ENCODE measurements at places on chromosomes 5 and 9. TPM values are rescaled to one million over a fixed set of nuclear protein-coding genes. Genes with fewer than 3 reads are reported as not detected.

RAB3C gene
- total RNA-seq, result not detected

ATP10B gene
- 0.06 TPM for total RNA-seq

GABRA1 gene
- not detected for total RNA-seq

ANKRD34B gene
- total RNA-seq, result 1.2 TPM

APBA1 gene
- 0.29 TPM for total RNA-seq

TEK gene
- not detected for total RNA-seq

PCDHGC3 gene
- 9.8 TPM for total RNA-seq

PCDHGB7 gene
- 0.65 TPM for total RNA-seq

HACD4 gene
- total RNA-seq, result 2.0 TPM

SLC45A2 gene
- total RNA-seq, result not detected

SCGB3A2 gene
- total RNA-seq, result not detected

C9orf50 gene
- total RNA-seq, result not detected

RCL1 gene
- 16.9 TPM for total RNA-seq

FST gene
- total RNA-seq, result 0.14 TPM

TMC1 gene
- not detected for total RNA-seq

CMYA5 gene
- total RNA-seq, result 2.8 TPM

LIFR gene
- total RNA-seq, result 17.1 TPM

TMEM171 gene
- total RNA-seq, result 2.8 TPM

AIF1L gene
- 52.5 TPM for total RNA-seq

UGT3A1 gene
- 0.12 TPM for total RNA-seq

SPOCK1 gene
- 31.4 TPM for total RNA-seq

PITX1 gene
- total RNA-seq, result 0.14 TPM

ACER2 gene
- total RNA-seq, result 4.1 TPM

TRIM41 gene
- 10.6 TPM for total RNA-seq

CER1 gene
- not detected for total RNA-seq

FOXD4L5 gene
- not detected for total RNA-seq

SEMA5A gene
- total RNA-seq, result 1.6 TPM

PRDM9 gene
- not detected for total RNA-seq

OR1Q1 gene
- total RNA-seq, result not detected

FCN2 gene
- total RNA-seq, result not detected

OTP gene
- not detected for total RNA-seq

PCDHA1 gene
- total RNA-seq, result not detected

C9orf153 gene
- total RNA-seq, result not detected

TTC16 gene
- total RNA-seq, result not detected

SOWAHA gene
- 0.22 TPM for total RNA-seq

AJM1 gene
- total RNA-seq, result 0.51 TPM

SLC46A2 gene
- not detected for total RNA-seq

ZFP2 gene
- 0.29 TPM for total RNA-seq

IFNB1 gene
- total RNA-seq, result not detected

SLC1A1 gene
- total RNA-seq, result 32.1 TPM

NUTM2G gene
- total RNA-seq, result not detected

COL15A1 gene
- total RNA-seq, result 0.06 TPM

PDE8B gene
- 0.35 TPM for total RNA-seq

PDLIM4 gene
- 129 TPM for total RNA-seq

KIF4B gene
- total RNA-seq, result not detected

CHSY3 gene
- total RNA-seq, result 2.5 TPM

FOXD4L6 gene
- total RNA-seq, result not detected

DMRTA1 gene
- total RNA-seq, result 0.14 TPM

BTNL3 gene
- total RNA-seq, result not detected

HNRNPK gene
- total RNA-seq, result 569 TPM

RASGEF1C gene
- total RNA-seq, result not detected

ANKRD31 gene
- 0.12 TPM for total RNA-seq

PAEP gene
- not detected for total RNA-seq

All from epithelial cell of proximal tubule (primary cell).